ENCODE measurements at places on chromosomes 6 and 20.

DNA sequence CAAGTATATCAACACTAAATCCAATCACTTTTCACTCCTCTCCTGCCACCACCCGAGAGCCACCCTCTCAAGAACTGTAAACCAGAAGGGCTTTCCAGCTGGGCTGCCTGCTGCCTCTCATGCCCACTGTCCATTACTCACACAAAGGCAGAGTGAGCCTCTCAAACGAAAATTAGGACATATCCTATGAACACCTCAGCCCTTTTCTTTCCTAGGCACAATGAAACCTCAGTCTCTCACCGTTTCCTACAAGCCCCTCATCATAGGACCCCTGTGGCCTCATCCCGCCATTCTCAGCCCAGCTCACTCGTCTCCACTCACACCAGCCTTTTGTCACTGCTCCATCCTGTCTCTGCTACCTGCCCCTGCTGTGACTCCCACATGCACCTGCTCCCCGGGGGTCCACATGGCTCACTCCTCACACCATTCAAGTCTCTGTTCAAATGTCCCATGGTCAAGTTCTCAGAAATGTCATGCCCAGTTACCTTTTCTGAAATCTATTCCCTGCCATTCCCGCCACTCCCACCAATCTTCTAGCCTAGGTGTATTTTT, 7.4 kb downstream of the HLA-F start:
- DNase-seq, result no peak

DNA sequence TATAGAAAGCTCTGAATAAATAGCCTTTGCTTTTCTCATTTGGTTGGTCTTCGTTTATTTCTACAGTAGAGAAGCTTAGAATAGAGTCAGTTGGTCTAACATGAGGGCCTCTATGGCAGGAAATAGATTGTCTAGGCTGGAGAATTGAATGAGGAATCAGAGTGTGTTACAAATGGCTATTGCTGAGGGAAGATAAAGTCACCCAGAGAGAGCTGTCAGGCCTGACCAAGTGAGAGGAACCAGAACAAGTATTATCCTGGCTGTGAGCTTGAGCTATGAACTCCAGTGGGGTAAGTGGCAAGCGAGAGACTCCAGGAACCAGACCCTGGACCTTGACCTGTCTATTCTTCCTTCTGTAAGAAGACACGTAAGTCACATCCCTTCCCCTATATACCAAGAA, 353.1 kb downstream of the CD83 start:
- no peak for DNase-seq

DNA sequence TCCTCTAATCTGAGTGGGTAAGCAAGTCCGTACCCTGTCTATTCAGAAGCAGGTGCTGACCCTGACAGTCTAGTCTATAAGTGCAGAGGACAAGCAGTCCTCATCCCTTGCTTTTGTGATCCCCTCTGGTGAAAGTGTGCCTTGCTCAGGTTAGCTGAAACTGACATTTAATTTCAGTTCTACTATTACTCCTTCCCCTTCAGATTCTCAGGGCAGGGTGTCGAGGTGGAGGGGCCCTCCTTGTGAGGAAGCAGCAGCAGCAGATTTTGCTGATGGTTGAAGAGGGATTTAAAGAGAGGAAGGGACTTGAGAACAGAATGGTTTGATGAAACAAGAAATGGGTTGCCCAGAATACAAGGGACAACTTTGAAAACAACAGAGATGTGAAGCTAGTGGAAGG, 309.3 kb downstream of the CLIC5 start:
- DNase-seq, result no peak

GRCh38 chr6:158500016-158500735, 59.7 kb upstream of the TMEM181 start:
- DNase-seq, result no peak

DNA sequence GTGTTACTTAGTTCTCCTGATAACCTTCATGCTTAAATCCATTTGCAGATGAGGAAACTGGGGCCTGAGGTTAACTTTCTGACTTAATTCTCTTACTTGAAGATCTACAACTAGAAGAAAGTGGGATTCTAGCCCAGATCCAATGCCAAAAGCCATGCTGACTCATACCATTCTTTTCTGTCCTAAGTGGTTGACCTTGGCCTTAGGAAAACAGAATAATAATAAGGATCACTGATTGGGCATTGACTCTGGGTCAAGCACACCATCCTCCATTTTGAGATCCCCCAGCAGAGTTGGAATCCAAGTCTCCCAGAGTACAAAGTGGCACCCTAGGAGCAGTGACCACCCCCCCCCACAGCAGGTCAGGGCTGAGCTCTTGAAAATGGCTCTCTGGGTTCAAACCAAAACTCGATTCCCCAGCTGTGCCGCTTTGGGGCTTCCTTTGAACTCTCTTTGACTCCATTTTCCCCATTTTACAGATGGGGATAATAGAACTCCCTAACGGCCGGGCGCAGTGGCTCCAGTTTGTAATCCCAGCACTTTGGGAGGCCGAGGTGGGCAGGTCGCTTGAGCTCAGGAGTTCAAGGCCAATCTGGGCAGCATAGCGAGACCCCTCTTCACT, 12.8 kb upstream of the ZNF217 start:
- no peak for DNase-seq

DNA sequence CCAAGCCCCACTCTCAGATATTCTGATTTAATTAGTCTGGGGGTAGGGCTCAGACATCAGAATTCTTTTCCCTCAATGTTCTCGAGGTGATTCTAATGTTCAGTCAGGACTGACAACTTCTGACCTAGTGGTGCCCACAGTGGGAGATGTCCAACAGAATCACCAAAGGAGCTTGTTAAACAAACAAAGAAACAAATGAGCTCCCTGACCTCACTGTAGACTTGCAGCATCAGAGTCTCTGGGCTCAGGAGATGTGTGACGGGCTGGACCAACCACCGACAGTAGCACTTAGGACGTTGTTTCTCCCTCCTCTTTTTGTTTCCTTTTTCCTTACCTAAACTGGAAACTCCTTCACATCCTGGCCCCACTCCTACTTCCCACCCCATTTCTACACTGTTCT, 49.3 kb downstream of the CLIC5 start:
- DNase-seq, result no peak
